Foreskin fibroblast (primary cell): ENCODE measurements at places on chromosomes 4 and X.
A peak's percentile ranks its signal among the peaks of the same experiment; 100 is the strongest.

- no peak for DNase-seq
Observed at GRCh38 chr4:125677665-125678307, 363.0 kb downstream of the FAT4 start.

DNA sequence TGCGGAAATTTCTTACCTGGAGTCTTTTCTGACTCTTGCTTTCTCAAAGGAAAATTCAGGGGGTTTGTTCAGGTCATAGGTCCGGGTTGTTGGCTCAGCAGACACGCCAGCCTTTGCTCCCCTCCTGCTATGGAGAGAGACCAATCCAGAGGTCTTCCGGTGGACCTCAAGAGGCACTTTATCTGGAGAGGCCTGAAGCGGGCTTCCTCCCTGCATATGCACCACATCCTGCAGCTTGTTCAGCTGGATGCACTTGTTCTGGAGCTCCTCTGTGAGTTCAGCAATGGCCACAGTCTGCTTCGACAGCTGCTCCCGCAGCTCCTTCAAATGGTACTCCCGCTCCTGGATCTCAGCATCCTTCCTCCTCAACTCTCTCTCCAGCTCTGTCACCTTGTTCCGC lies 10.5 kb downstream of the PRKG2 start:
- no peak for DNase-seq

GRCh38 chr4:105619188-105619931 lies 66.9 kb downstream of the ARHGEF38 start:
- DNase-seq, result no peak

GRCh38 chr4:164906368-164906767 lies 29.4 kb downstream of the APELA start:
- DNase-seq, result no peak

DNA sequence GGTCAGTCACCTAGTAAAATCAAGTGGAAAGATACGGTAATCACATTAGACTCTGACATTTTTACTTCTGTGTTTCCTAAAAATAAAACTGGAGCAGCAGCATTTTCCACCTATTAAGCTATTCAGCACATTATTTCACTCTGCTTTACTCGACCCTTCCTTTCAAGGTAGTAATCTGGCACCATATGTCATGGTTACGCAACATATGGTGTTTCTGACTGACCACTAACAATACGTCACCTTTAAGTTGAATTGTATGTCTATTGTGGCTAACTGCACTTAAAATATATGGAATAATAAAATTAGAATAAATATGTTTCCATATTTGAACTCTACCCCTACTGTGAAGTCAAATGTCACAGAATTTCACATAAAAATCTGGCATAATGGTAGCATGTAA lies 168.8 kb downstream of the CDS1 start:
- peak; percentile 11 for DNase-seq

GRCh38 chr4:2264481-2265041 lies 2.7 kb upstream of the MXD4 start:
- DNase-seq, result no peak

- DNase-seq, result no peak
Observed at GRCh38 chrX:29422034-29422433, 793.3 kb upstream of the MAGEB2 start.

GRCh38 chrX:115679460-115679859 lies 118.5 kb downstream of the PLS3 start:
- peak; percentile 2 for DNase-seq

DNA sequence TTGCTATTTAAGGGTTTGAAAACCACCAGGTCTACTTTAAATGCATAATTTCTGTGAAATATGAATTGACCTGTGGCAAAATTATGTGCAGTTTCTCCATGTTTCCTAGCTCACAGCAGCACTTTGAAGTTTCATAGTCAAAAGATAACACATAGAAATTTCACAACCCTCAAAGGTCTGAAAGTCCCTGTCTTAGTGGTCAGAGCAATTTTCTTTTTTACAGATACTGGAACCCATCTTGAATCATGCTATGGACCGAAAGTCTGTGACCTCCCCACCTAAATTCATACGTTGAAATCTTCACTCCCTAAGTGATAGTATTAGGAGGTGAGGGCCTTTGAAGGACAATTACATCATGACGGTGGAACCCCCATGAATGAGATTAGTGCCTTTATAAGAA lies 240.4 kb upstream of the BMP3 start:
- DNase-seq, result no peak

DNA sequence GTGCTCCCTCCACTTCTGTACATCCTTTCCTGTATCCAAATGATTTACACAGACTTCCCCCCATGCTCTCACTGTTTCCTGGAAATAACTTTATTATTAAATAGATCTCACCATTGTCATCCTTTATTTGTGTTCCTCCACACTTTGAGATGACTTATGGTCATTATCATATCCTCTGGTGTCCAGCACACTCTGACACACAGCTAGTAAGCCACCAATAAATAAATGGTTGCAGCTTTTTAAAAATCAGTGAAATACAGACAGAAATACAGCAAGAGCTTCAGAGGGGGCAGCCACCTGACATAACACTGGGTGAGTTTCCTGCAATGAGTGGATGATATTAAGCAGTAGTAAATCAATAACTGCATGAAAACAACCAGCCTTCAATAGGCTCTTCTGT lies 2036.4 kb upstream of the AGA start:
- DNase-seq, result no peak

GRCh38 chrX:130299279-130300009 lies 30.7 kb upstream of the ZNF280C start:
- DNase-seq, result no peak

DNA sequence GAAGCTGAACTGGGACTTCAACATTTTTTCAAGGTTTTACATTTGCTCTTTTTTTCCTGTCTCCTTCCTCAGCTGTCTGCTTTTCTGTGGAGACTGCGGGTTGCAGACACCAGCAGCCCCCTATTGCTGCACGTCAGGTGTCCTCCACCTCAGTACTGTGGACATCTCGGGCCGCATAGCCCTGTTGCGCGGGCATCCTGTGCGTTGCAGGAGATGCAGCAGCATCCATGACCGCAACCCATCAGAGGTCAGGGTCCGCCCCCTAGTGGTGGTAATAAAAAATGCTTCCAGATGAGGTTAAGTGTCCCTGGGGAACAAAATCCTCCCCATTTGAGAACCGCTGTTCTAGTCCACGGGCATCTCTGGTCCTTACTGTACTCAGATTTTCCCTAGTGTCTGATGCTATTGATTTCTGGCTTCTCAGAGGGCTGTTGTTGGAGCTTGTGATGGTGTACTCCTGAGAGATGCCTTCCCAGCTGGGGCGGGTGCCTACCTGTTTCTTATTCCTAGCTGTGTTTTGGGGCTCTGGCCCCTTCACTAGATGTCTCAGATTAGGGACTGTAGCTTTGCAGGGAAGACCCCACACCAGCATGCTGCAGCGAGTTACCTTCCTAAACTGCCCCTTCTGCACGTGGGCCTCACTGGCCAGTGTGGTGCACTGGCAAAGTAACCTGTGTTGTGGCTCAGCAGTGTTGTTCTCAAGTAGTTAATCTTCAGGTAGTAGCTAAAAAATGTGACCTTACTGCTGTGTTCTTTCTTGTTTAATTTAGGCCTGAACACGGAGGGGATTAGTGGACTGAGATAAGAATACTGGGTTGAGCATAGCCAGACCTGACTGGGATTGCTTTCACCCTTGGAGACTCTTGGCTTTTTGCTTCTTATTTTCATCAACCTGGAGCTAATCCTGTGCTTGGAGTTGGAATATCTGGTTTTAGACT lies 28.2 kb downstream of the NSD2 start:
- peak; percentile 72 for DNase-seq
